Left ventricle myocardium inferior (tissue), 1 donor: ENCODE measurements at places on chromosomes 6 and 20.

DNA sequence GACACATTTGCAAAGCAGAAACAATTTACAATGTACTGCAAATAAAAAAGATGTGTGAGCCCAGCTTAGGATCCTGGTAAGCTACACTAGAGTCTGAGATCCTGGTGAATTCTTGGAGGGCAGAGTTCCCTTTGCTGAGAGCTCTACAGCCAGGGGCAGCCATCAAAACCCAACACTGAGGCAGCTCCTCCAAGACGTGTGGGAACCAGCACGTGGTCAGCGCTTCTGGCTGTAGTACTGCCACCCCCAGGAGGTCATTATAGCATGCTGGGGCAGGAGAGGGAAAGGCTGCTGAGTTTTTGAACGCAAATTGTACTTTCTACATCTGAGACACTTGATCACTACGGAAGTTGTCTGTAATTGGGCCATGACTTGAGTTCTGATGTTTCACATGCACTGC, 131.5 kb downstream of the INSM1 start:
- DNase-seq: no peak

DNA sequence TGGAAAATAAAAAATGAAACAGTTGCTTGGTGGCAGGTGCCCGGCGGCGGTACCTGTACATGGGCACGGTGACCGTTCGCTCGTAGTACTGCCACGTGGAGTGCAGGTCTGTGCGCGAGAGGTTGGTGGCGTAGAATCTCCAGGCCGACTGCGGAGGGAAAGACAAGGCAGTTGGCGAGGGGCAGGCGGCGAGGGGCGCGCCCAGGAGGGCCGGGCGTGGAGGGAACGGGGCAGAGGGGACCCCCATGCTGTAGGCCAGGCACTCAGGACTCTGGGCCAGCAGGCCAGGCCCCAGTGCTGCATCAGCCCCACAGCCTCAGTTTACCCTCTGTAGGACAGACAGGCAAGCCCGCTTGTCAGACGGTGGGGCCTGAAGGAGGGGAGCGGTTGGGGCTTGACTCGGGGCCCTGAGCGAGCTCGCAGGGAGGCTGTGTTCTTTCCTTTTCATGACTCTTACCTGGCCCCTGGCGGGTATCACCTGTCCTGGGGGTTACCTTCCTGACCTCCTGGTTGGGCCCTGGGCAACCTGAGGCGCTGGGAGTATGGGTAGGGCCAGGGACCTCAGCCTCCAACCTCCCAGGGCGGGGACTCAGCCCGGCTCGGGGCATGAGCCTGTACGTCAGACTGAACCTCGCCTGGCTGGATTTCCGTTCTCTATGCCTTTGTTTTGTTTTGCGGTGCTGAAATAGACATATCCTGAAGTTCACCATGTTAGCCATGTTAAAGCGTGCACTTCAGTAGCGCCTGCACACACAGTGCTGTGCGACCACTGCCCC, 38.5 kb downstream of the KCNQ2 start:
- DNase-seq: no peak

DNA sequence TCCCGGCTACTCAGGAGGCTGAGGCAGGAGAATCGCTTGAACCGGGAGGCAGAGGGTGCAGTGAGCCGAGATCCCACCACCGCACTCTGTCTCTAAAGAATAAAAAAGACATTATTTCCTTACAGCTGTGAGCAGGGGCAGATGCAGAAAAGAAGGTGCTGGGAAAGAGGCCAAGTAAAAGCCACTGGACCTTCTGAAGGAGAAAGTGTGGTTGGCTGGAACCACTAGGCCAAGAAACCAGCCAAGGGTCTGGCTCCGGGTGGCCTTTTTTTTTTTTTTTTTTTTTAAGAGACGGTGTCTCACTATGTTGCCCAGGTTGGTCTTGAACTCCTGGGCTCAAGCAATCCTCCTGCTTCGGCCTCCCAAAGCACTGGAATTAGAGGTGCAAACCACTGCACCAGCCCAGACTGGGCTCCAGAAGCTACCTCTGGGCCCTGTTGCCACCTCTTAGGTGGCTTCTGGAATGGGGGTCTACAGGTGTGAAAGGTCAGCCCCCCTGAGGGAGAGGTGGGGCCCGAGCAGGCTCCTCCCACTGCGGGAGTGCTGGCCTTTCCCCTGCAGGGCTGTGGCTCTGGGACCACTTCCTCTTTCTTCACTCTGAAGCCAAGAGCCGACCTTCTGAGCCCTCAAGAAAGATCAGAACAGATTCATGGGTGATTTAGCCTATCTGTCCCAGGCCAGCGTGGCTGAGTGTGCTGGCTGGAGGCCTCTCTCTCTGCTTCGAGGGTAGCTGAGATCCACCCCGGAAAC, at the start of gene FGD2:
FGD2 (plus strand) TSS at position 595 of the 750 bp plus-strand sequence. CDS start 163 bp downstream, outside the sequence.
- no peak for DNase-seq

DNA sequence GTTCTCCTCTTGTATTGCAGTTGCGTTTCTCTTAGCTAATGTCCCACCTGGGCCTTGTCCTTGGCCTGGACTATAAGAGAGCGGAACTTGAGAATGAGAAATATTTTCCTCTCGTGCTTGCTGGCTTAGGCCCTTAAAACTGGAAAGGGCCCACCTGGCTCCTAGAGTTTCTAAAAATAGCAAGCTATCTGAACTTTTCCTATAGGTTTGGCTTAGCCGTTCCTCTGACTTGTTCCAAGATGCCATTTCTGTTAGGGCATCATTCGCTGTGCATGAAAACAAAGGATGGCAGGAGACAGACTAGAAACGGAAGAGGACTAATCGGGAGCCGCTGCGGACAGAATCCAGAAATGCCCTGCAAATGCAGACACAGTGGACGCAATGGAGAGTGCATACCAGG, 4.5 kb downstream of the RIPOR3 start:
- DNase-seq: no peak

GRCh38 chr6:53894091-53894490, 99.3 kb downstream of the LRRC1 start:
- DNase-seq: no peak

GRCh38 chr6:27168586-27169443, 78.7 kb upstream of the PRSS16 start:
- DNase-seq: no peak

GRCh38 chr6:42569102-42570028, 5.5 kb downstream of the UBR2 start:
- no peak for DNase-seq
